ENCODE measurements at places on chromosomes 3 and 15. TPM values are rescaled to one million over a fixed set of nuclear protein-coding genes. Genes with fewer than 3 reads are reported as not detected.
A peak's percentile ranks its signal among the peaks of the same experiment; 100 is the strongest.

P2RY1 gene
- total RNA-seq: 4.9 TPM

GRCh38 chr3:57756528-57757401 lies 656 bp downstream of the SLMAP start:
- no peaks in the 10 kb centered on the region for H3K27me3 ChIP-seq
- DNase-seq: peak; percentile 73
- peaks cover 15% of the 10 kb centered on the region for H3K4me1 ChIP-seq

DNA sequence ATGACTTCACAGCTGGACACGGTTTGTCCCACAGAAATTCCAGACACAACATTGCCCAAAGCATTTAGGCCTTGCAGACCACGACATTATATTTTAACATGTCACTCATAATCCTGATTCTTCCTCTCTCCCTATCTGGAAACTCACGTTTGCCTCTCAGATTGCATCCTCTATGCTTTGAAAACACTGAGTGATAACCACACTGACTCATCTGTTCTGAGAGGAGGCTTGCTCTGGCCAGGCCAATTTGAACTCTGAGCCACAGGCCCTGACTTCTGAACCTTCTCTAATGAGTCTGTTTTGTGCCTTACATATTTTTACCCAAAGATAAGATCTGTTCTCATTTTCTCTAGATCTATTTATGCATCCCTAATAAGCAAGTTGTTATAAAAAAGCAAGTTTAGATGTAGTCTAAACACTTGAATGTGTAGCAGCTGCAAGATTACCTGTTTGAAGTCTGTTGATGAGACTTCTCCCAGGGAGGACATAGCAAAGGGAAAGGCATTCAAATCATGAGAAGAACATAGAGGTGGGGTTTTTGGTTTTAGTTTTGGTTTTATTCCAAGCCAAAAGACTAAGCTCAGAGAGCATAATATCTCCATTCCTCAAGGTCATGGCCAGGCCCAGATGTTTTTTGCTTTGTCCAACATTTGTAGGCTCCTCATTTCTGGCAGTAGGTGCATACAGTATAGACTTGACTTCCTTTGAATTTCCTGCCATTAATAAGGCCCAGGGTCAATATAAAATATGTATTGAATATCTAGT lies 234.4 kb upstream of the LRTM1 start:
- no peaks in the 10 kb centered on the region for H3K36me3 ChIP-seq
- DNase-seq: no peak
- no peak overlapping the region for H3K27ac ChIP-seq
- H3K4me1 ChIP-seq: peaks cover 3% of the 10 kb centered on the region

MASP1 gene
- 5.3 TPM for total RNA-seq

DNA sequence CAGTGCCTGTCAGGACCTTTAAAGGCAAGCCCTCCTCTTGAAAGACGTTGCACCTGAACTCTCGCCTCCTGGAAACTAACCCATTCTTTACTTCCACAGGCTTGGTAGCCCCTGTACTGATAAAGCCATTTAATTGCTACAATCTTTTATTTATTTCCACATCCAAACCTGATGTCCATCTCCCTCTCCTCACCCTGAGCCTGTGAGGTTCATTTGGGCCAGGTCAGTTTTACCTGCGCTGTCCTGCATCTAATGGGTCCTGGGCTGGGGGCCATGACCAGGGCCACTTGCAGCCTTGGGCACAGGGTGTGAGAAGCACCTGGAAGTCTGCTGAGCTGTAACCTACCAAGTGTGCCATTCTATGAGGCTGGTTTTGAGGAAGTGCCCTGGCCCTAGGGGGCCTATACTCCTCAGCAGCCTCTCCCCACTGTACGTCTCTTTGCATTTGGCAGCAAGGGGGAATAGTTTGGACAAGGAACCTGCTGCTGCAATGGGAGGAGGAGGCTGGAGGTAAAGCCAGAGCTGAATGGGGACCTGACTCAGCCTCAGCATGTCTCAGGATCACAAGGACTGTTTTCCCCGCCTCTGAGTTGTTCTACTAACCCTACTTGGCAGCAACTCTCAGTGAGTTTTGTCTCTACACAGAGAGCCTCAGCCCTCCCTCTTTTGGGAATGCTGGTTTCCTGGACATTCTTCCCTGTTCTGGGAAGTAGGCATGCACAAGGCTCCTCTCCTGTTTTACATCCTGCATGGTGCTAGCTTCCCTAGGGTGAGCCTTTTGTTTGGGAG lies 53.8 kb downstream of the WDR76 start:
- H3K36me3 ChIP-seq: no peaks in the 10 kb centered on the region
- H3K27ac ChIP-seq: no peak overlapping the region
- peak; percentile 36 for DNase-seq
- H3K27me3 ChIP-seq: no peaks in the 10 kb centered on the region

GRCh38 chr3:50338965-50339364 lies 1.7 kb downstream of the RASSF1 start:
- H3K4me1 ChIP-seq: peaks cover 42% of the 10 kb centered on the region
- no peak overlapping the region for H3K4me3 ChIP-seq
- DNase-seq: no peak
- H3K27me3 ChIP-seq: no peaks in the 10 kb centered on the region
- H3K36me3 ChIP-seq: no peaks in the 10 kb centered on the region

GABRA5 gene
- total RNA-seq: not detected

- peaks cover 8% of the 10 kb centered on the region for H3K4me1 ChIP-seq
- H3K36me3 ChIP-seq: no peaks in the 10 kb centered on the region
- no peak overlapping the region for H3K27ac ChIP-seq
- peak; percentile 33 for DNase-seq
- H3K4me3 ChIP-seq: no peak overlapping the region
- H3K27me3 ChIP-seq: no peaks in the 10 kb centered on the region
Measured at GRCh38 chr3:190696777-190697501, 165.6 kb downstream of the GMNC start.

LRRK1 gene
- 8.5 TPM for total RNA-seq

DNA sequence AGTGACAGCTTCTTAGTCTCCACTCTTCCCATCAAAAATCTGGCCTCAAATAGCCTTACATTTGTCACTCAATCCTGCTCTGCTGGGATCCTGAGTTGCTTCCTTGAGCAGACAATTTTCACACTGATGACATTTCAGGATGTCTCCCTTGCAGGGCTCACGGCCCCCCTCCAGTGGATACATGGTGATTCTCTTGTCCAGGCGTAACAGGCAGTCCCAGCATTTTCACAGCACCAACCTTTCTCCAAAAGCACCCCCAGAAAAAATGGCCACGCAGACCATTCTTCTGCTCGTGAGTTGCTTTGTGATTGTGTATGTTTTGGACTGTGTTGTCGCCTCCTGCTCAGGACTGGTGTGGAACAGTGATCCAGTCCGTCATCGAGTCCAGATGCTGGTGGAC lies 47.4 kb upstream of the WNT7A start:
- no peaks in the 10 kb centered on the region for H3K4me1 ChIP-seq
- H3K27me3 ChIP-seq: peaks cover 3% of the 10 kb centered on the region
- no peak for DNase-seq
- no peak overlapping the region for H3K4me3 ChIP-seq
- no peak overlapping the region for H3K27ac ChIP-seq

- H3K4me3 ChIP-seq: no peak overlapping the region
- no peaks in the 10 kb centered on the region for H3K36me3 ChIP-seq
- no peak for DNase-seq
- no peaks in the 10 kb centered on the region for H3K4me1 ChIP-seq
- no peak overlapping the region for H3K27ac ChIP-seq
Measured at GRCh38 chr3:115162759-115163158, 15.7 kb upstream of the ZBTB20 start.
